ENCODE measurements at places on chromosomes 12 and 14.

DNA sequence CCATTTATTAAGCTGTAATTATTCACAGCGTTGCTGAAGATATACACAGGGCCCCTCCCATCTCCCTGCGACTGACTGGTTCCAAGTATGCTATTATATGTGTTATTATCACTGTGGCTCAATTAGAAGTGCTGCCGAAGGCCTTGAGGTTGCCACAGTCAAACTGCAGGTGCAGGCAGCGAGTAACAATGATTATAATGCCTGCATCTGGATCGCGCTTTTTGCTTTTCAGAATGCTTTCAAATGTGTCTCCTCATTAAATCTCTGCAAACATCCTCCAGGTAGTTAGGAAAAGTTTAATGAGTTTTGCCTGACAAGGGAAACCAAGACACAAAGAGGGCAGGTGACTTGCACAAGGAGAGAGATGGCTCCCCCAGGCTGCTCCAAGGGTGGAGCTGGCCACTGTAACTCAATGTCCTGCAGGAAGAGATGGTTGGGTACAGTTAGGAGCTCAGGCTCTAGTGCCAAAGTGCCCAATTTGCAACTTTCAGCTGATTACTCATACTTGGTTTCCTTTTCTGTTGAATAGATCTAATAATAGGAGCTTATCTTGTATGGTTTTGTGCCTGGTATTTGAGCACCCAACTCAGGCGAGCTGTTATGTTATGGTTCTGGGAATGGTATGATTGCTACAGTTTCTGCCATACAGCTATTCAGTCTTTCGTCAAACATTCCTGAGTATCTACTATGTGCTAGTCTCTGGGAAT, 1.7 kb upstream of the SYNE3 start:
- no peak for DNase-seq

DNA sequence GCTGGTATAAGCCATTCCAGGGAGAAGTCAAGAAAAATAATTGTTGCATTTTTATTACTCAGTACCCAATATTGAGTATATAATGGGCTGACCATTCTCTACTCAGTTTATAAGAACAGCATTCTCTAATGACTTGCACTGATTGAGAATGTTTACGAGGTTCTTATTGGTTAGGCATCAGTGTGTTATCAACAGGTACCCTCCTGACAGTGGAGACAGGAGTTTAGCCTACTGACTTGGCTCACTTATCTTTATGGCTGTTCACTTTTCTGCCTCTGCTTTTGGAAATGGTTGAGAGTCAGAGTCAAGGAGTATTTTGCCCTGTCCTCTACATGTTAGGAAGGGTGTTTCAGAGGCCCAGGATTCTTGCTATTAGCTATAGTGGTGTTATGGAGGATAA, 228.0 kb upstream of the RGS6 start:
- DNase-seq: no peak

DNA sequence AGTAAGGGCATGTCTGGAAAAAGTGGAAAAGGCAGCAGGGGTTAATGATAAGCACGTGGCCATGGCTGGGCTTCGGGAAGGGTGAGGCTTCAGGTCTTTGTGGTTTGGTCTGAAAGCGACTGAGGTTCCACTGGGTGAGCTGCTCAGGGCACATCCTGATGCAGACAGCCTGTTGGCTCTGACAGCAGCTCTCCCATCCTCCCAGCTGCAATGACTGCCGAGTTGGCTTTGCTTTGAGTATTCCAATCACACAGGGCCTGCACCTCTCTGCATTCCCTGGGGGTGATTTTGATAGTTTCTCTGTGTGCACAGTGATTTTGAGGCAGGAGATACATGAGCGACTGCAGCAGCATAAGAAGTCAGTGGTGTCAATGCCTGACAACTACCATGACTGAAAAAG, 390.7 kb downstream of the APAF1 start:
- no peak for DNase-seq

DNA sequence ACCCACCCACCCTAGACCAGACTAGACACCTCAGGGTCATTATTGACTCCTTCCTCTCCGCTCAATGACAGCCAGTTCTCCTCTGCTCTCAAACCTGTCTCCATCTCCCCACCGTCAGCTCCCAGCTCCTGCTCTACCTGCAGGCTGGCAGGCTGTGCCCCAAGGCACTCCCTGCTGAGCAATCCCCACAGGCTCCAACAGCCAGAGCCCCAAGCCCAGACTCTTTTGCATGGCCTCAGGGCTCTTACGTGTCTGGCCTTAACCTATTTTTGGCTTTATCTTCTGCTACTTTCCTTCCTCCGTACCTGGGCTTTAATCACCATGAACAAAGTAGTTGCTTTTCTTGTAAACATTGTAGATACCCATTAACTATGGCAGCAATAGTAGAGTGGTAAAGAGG, 162.9 kb upstream of the PRMT8 start:
- DNase-seq: no peak

DNA sequence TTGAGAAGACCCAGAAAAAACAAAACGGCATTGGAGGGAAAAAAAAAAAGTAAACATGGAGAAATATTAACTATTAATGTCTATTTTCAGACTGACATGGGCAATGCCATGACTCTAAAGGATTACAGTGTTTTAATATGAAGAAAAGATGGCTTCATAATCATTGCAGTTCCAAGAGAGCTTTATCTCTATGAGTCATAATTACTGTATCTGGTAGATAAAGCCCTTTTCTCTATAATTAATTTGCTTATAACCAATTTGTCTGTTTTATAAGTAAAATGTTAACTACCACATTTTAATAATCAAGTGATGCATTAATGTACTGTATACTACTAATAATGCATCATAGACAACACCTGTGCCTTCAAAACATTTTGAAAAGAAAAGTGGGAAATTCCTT, 59.7 kb downstream of the CLIP1 start:
- no peak for DNase-seq

DNA sequence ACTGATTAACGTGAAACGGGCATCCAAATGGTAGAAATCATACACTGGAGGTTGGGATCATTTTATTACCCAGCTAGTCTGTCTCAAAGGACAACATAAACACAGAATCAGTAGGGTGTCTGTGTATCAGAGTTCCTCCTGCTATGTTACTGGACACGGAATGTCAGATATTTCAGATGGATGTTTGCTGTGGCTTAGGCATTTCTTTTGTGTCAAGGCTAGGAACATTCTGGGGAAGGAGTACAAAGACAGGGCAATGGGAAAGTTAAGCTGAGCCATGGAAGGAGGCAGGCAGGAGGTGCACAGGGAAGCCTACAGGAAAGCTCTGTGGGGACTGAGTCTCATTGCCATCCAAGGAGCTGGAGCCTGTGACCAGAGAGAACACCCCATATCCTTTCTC, 254.6 kb downstream of the C12orf75 start:
- DNase-seq: no peak

DNA sequence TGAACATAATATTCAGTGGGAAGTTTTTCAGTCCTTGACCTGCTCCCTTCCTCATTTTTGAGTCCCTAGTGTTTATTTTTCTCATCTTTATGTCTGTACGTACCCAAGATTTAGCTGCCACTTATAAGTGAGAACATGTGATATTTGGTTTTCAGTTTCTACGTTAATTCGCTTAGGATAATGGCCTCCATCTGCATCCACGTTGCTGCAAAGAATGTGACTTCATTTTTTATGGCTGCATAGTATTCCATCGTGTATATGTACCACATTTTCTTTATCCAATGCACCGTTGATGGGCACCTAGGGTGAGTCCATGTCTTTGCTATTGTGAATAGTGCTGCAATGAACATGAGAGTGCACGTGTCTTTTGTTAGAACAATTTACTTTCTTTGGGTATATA, 30.3 kb downstream of the MIA2 start:
- no peak for DNase-seq

DNA sequence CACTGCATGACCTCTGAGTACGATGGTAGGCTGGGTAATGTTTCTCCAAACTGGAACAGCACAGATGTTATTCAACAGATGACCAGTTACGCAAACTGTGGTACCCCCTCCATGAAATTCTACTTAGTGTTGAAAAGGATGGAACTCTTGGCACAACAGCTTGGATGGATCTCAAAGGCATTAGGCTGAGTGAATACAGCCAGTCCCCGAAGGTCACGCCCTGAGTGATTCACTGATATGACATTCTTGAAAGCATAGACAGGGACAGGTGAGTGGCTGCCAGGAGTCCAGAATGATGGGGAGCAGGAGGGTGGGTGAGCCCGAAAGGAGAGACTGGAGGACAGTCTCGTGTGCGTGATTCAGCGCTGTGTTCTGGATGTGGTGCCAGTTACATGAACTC, 187.5 kb upstream of the TMEM132C start:
- DNase-seq: no peak
